Osteoblast (primary cell): ENCODE measurements at places on chromosomes 6 and 20. TPM values are rescaled to one million over a fixed set of nuclear protein-coding genes. Genes with fewer than 3 reads are reported as not detected.
A peak's percentile ranks its signal among the peaks of the same experiment; 100 is the strongest.

- DNase-seq, result peak; percentile 90
Observed at GRCh38 chr6:151493804-151494234, at the start of gene CCDC170. CCDC170 (plus strand) TSS chr6:151494017; CDS start chr6:151494129, 112 bp downstream.

DNA sequence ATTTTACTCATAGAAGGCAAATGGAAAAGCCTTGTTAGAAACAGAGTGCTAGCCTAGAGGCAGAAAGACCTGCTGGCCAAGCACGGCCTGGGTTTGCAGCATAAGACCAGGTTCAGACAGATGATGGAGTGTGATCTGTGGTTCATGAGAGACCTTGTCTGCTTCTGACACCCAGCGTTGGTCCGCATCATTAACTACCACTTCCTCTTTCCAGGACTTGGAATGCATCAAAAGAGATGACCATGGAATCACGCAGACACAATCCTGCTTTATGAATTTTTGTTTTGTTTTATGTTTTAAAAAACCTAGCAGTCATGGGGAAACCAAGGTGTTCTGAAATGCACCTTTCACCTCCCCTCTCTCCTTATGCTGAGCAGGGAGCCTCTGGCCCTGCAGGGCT lies 76.8 kb upstream of the SYNDIG1 start:
- DNase-seq, result no peak

DNA sequence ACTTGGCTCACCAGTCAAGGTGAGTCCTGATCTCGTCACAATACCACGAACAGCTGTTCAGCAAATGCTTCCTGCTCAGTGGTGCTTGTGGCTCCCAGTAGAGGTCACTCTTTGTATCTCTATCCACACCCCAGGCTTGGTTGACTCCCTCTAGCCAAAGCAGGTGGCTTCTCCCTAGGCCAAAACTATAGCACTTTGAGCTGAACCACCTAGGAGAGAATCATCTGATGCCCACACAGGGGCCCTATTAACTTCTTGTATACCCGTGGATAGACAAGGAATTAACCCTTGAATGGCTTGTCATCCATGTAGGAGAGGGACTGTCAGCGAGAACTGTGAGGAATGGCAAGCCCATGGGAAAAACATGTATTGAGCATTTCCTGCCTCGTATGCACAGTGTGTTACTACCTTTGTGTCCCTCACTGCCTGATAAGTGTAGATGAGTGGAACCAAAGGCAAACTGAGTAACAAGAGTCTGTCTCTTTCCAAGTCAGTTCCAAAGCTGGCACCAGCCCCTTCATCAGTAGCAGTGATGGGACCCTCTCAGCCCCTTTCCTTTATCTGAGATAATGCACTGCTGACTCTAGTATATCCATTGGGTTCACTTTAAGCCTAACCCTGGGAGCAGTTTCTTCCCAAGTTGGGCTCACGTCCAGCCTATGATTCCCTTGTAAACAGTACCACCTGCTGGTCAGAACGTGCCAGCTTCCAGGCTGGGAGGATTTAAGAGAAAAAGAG lies 42.5 kb downstream of the EIF2S2 start:
- peak; percentile 96 for DNase-seq

DNA sequence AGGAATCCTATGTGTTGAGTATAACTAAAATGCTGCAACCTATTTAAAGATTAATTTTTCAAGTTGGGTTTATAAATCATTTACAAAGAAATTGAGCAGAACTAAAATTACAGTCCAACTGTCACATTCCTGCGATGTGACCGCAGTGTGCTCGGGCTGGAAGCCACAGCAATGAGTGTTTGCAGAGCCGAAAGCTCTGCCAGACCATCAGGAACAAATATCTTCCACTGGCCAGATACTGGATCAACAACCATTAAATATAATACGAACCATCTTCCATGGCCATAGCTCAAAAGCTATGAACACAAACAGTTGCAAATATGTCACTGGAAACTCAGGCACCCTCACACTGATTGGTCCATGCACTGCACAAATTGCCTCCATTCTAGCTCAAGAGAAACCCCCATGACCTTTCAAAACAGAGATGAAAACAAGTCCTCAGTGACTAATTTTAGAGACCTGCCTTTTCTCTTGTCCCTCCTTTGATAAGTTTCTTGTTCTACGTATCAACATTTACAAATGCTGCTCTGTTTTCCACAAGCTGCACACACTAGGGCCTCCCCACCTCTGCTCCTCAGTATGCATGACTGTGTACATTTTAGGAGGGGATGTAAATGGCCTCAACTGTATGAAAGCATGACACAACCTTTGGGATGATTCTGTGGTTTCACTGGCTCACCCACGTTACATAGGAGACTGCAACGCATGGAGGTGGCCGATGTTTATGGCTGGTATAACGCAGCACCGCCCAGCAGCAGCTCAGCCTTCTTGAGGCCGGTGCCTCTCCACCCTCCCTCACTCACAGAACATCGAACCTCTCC lies 171.7 kb downstream of the WDR27 start:
- peak; percentile 89 for DNase-seq

The CAGE1 gene
- under 0.01 TPM in 2 replicates for total RNA-seq

DNA sequence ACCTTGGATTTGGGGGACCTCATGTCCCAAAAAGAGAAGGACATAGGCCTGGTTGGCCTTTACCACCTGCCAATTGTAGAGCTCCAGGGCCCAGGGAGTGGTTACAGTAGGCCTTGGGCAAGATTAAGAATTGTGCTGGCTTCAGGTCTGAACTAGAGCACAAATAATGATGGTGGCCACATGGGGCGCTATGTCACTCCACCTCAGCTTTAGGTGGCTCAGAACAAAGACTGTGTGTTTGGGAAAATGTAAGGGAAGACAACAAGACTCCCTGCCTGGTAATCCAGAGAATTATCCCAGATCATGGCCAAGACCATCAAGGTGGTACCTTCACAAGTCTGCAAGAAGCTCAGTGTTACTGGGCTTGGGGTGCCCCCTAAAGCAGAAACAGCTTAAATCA lies 224.9 kb upstream of the OPRM1 start:
- no peak for DNase-seq

DNA sequence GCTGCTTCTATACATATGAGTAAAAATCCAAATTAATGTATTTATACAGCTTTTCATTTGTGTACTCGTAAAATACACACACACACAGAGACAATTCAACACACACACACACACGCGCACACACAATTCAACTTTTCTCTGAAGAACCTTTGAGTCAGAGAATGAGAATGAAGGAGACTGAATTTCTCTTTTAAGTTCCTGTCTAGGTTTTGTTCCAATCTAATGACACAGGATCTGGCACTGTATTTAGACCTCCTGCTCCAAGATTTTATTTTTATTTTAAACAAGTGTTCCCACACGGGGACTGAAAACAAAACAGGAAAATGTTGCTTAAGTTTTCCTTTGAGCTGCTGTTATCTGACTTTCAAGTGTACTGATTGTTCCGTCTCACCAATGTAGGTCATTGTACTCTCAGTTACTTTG lies 250.8 kb downstream of the LAMA2 start:
- peak; percentile 58 for DNase-seq

- peak; percentile 56 for DNase-seq
Observed at GRCh38 chr6:166203003-166203640, 35.5 kb upstream of the TBXT start.

The IRF4 gene
- under 0.01 TPM in 2 replicates for total RNA-seq

DNA sequence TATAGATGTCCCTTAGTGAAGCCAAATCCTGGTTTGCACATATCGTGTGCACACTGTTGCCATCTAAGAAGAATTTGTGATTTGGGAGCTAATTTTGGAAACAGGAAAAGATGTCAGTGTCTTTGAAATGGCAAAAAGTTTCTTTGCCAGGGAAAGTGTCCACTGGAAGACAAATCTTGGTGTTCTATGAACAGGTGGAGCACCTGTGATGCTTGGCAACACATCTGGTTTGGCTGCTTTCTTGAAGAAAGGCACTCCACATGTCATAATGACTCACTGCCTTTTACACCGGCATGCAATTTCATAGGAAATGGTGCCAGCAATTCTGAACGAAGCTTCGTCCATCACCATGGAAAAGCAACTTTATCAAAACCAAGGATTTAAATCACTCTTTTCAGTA lies 1040.0 kb upstream of the MAP3K7 start:
- DNase-seq, result no peak
